ENCODE measurements at places on chromosomes 7 and 10.

DNA sequence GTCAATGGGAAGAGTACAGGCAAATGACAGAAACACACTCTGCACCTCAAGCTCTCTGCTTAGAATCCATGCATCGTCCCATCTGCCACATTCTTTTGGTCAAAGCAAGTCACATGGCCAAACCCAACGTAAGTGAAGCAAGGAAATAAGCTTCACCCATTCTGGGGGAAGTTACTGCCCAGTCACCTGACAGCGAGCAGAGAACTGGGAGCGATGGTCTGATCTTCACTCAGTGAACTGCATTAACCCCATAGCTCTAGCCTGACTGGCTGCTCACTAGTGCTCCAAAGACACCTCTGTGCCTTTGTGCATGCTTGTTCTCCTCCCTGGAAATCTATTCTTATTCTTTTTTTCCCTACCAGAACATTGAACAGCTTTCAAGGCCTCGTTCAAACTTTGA lies 89.9 kb downstream of the APBB1IP start:
- no peak for DNase-seq

DNA sequence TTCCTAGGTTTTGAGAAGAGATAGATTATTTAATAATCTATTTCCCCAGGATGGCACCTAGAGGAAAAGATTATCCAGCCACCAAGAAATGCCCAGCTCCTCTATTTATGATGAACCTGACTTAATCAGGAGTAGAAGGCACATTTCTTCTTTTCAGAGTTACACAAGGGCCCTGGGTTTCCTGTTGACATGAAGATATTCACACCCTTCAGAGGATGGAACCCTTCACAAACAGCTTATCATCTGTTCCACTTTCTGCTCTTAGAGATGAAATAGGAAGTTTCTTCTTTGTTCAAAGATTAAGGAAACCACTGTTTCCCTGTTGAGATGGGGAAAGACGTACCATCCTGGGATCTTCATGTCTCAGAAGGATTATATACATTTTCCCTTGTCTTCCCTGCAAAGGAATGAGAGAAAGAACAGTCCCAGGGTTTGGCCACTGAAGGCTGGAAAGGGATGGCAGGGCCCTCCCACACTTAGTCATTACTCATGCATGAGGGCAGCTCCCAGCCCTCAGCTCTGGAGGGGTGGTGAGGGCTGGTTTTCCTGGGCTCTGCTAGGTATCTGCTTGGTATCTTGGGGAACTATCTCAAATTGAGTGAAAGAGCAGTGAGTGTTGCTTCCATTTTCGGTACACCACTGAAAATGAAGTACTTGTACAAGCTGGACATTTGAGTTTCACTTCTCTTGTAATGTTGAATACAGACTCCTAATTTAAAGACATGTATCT lies 64.0 kb downstream of the MTPAP start:
- peak; percentile 50 for DNase-seq

- DNase-seq, result no peak
Observed at GRCh38 chr7:31692871-31693270, 5.9 kb downstream of the PPP1R17 start.

DNA sequence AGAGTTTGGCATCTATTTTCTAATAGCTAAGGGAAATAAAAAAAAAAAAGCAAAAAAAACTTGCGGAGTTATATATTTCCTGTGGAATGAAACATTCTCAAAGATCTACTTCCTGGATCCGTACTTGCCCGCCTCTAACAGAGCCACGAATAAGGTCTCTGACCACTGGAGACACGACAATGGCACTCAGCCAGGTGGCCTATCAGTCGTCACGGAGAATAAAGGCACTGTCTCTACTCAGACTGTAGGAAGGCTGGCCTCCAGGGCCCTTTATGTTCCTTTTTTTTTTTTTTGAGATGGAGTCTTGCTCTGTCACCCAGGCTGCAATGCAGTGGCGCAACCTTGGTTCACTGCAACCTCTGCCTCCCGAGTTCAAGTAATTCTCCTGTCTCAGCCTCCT lies 58.7 kb downstream of the RGS10 start:
- DNase-seq, result no peak

Measured in epithelial cell of esophagus (primary cell).